Fibroblast of mammary gland (primary cell): ENCODE measurements at places on chromosomes 5 and 9.

GRCh38 chr9:22041775-22042174 is 32.7 kb upstream of the CDKN2B start:
- peak; percentile 64 for DNase-seq

- DNase-seq, result no peak
These were observed 7.2 kb downstream of the C1QTNF2 start for GRCh38 chr5:160363211-160363610.

- no peak for DNase-seq
These were observed 813.9 kb upstream of the CDH10 start for GRCh38 chr5:25458628-25459027.

GRCh38 chr9:17081814-17082213 is 53.0 kb upstream of the CNTLN start:
- DNase-seq, result no peak

DNA sequence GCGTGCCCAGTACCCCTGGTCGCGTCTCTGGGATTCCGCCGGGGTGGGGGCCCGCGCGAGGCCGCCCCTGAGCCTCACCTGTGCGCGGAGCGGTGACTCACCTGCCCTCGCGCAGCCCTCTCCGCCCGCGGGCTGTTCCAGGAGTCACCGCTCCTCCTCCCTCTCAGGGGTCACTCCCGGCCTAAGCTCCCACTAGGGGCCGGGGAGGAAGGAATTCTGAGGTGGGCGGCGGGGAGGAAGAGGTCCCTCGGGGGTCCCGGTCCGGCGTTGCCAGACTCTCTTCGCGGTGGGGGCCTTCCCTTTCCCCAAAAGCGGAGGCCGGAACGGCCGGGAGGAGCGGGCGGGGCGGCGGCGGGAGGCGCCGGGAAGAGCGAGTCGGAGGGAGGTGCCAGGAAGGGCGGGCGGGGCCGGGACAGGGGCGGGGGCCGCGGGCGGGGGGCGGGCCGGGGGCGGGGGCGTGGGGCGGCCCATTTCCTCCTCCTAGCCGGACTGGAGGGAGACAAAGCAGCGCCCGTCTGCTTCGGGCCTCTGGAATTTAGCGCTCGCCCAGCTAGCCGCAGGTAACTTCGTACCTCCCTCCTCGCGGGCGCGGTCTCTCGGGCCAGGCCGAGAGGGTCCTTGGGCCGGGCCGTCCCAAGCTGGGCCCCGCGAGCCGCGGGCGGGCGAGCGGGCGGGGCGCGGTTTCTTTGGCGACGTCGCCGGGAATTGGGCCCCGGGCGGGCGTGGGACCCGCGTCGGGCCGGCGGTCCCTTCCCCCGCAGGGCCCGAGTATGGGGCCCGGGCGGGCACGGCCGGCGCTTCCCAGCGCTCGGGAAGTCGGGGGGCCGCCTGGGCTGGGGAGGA is at the start of gene CTNNA1:
Gene CTNNA1 (plus strand): TSS at position 475 of the 843 bp plus-strand sequence. CDS start 28,500 bp downstream, outside the sequence.
- DNase-seq, result peak; percentile 50

DNA sequence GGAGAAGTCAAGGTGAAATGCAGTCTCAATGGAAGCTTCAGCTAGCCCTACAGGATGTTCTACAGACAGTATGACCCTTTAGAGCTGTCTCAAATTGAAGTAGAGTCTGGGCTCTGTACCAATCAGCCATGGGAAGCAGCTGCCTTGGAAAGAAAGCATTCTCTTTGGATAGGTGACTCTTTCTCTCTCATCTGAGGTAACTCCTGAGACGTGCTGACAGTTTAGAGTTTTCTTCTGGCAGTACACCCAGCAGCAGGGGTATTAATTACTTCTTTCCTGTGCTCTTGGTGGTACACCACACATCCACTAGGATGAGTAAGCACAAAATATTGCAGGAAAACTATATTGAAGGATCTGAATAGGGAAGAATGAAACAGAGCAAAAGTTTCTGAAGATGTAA is 329.6 kb upstream of the RGMB start:
- DNase-seq, result no peak

DNA sequence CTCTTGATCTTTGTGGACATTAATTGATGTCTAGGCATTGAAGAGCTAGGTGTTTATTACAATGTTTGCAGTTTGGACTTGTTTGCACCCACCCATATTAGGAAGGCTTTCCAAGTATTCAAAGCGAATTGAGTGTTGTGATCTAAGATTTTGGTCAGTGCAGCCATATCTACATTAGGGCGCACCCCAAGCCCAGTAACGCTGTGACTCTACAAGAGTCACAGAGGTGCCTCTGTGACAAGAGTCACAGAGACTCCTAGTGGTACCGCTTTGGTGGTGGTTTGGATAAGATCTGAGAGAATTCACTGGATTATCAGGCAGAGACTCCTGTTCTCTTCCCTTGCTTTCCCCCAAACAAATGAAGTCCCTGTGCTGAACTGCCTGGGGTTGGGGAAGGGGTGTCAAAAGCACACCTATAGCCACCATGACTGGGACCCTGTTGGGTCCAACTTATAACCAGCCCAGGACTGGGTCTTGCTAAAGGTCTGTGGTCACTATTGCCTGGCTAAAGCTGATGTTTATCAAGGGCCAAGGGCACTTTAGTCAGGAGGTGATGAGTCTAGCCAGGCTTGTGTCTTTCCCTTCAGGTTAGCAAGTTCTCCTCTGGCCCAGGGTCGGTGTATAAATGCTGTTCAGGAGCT is 114.1 kb upstream of the RIOK2 start:
- peak; percentile 40 for DNase-seq

GRCh38 chr9:72937545-72937944 is 15.3 kb downstream of the ALDH1A1 start:
- DNase-seq, result no peak

- DNase-seq, result peak; percentile 33
These were observed 185.0 kb downstream of the SEMA6A start for GRCh38 chr5:116389601-116390000.

- DNase-seq, result no peak
These were observed 348.9 kb upstream of the RFX3 start for GRCh38 chr9:3874449-3875360.

GRCh38 chr5:67038817-67039603 is 157.6 kb downstream of the CD180 start:
- DNase-seq, result peak; percentile 76

DNA sequence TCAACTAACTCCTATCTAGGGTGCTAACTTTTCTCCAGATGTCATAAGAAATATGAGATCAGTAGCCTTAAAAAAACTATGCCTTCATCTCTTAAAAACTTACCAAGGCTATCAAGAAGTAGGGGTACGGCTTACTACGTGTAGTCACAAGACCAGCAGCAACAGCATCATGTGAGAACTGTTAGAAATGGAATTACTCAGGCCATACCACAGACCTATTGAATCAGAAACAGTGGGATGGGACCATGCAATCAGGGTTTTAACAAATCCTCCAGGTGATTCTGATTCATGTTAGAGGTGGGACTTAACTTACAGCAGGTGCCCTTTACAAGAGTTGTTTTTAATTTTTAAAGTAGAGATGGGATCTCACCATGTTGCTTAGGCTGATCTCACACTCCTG is 4.6 kb downstream of the IFNE start:
- DNase-seq, result no peak

GRCh38 chr5:97547999-97548738 is 365.1 kb upstream of the RIOK2 start:
- DNase-seq, result peak; percentile 37

DNA sequence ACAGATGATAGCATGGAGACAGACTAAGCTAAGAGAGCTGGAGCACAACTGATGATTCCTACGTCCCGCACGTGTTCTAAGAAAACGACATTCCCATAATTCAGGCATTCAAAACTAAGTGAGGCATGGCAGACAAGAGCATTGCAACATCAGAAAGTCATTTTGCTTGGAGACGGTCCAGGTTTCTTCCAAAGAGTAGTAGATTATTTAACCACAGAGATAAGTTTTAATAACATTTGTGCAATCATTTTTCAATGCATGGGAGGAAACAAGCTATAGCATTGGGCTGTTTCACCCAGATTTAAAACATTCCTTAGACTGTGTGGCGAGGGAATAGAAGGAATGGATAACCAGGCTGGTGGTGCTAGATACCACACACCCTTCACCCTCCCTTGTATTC is 117.2 kb downstream of the APBA1 start:
- DNase-seq, result peak; percentile 78

DNA sequence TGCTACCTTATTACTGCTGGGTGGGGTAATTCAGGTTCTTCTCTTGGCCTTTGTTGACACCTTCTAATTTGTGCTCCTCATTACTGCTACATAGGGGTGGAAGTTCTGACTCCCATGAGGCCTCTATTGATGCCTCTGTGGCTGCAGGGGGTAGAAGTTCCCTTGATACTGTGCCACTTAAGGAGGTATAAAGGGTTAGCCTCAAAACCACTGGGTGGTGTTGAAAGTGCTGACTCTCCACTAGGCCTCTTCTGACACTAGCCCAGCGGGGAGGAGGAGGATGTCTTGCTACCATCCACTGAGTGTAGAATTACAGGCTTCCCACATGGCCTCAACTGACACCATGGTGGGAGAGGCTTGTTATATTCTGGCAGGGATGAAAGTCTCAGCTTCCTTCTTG is 36.7 kb upstream of the CCDC112 start:
- DNase-seq, result peak; percentile 47

DNA sequence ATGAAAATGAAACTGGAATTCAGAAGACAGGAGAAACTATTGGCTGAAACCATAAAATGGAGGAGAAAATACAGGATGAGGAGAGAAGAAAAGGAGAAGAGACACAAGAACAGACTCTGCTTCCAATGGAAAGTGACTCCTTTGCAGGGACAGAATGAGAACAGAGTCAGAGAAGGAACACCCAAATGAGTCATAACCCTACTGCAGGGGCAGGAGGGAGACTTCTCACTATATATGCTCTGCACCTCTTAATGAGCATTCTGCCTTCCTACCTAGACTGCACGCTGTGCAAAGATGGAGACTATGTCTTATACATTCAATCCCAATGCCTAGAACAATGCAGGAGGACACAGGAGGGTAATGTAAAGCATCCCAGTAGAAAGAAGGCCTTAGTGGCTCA is 2.1 kb downstream of the SAXO1 start:
- DNase-seq, result no peak

- DNase-seq, result no peak
These were observed 209.6 kb upstream of the ST8SIA4 start for GRCh38 chr5:101112645-101113044.

GRCh38 chr9:121459513-121459912 is 40.1 kb downstream of the GGTA1 start:
- DNase-seq, result no peak

DNA sequence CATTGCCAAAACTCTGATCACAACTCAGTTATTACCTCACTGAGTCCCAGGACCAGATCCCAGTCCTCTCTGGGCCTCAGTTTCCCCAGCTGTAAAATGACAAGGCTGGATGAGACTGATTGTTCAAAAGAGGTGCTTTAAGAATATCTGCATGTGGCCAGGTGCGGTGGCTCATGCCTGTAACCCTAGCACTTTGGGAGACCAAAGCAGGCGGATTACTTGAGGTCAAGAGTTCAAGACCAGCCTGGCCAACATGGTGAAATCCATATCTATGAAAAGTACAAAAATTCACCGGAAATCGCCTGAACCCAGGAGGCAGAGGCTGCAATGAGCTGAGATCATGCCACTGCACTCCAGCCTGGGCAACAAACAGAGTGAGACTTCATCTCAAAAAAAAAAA is 8.3 kb downstream of the ATOX1 start:
- DNase-seq, result no peak

DNA sequence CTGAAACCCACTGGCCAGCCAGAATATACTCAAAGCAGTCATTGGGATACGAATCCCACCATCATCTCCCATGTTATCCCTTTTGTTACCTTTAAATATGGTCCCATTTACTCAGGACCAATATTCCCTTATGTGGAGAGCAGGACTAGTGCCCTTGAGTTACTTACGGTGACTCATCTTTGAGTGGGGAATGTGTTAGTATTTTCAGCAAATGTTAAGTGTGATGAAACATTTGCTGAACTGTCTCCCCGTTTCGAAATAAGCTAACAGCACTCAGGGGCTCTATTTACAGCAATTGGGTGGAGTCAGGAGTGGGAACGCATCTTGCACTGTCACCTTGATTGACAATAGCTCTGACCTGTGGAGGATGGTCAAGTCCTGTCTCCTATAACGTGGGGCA is 67.4 kb downstream of the CTSL start:
- DNase-seq, result peak; percentile 98

- no peak for DNase-seq
These were observed 112.6 kb upstream of the CPEB4 start for GRCh38 chr5:173775261-173776197.

DNA sequence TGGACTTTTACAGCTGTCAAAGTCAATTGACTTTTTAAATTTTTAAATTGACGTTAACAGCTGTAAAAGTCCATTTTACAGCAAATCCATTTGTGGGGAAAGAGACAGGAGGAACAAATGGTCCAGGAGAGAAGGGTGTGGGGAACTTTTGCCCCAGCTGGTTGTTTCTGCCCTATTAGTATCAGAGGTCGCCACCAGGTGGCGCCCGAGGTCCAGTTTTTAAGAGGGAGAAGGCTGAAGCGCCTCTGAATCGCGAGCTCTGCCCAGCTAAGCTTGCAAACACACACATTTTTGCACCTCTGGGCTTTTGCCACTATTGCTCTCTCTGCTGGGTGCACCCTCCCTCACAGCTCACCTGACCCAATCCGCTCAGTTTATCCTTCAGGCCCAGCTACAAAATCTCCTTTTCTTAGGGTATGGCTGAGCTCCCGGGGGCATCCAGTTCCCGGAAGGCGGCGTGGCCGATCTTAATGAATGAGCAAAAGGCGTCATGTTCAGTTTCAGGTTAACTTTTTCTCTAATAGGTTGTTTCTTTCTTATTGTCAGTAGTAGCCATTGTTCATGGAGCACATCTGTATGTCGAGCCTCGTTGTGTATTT is 6.3 kb upstream of the TTLL11 start:
- peak; percentile 71 for DNase-seq

DNA sequence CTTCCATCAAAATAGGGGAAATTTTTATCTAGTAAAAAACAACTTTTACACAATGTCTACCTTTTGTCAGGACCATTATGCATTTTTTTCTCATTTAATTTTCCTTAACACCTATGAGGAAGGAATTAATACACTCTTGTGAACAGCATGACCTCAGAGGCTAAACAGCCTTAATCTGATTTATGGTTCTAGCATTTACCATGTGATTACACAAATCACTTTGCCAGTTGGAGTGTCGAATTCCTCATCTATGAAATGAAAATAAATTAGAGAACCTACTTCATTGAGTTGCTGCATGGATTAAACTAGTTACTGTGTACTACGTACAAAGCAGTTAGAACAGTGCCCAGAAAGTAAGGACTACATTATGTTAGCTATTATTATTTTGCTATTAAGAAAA is 187.7 kb upstream of the MPDZ start:
- no peak for DNase-seq

- DNase-seq, result peak; percentile 94
These were observed 110.0 kb downstream of the LURAP1L start for GRCh38 chr9:12884736-12885395.
